ENCODE measurements at places on chromosomes 3 and 15.

DNA sequence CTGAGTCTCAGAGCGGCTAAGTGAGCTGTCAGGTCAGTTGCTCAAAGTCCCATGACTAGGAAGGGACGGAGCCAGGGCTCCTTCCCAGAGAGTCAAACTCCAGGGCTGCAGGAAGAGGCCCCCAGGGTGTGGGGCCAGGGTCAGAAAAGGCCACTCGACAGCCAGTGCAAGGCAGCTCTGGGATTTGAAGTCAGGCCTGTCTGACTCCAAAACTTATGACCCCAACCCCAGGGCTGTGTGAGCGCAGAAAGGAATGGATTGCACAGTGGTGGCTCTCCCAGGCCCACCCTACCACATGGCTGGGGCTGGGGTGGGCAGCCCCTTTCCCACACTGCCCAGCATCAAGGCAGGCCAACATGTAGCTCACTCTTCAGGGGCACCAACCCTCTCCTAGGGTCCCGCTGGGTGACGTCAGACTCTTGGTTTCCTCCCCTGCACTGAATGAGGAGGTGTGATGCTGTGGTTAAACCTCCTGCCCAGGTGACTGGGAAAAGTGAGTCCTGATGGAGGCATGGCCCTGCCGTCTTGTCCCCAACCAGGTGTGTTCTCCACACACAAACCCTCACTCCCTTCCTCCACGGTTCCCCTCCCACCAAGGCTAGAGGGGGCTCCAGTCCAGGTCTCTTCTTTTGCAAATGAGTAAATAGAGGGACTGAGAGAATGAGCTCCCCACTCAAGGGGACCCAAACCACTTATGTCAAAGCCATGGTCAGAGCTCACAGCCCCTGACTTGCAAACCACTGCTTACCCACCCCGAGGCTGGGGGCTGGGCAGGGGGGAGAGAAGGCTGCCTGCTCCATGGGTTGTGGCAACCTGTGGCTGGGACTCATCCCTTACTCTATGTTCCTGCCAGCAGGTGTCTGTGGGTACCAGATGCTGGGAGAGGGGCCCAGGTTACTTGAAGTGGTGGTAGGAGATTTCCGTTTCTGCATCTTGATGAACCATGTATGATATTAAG, 23.8 kb upstream of the CORO2B start:
- no peak for ATAC-seq

DNA sequence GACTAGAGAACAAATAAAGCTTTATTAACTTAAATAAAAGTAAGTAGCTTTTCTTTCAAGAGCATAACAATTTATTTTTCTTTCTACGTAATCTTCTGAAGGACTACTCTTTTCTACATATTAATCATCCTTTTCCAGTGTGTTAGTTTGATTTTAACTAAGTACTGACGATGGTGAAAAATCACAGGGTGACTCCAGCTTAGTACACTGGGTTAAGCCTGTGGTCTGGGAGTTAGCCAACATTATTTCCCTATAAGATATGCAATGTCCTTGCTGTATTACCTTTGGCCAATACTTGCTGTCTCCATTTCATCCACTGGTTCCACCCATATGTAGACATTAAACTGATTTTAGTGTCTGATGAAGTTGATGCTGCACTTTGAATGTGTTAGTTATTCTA, 508.6 kb upstream of the SUCLG2 start:
- ATAC-seq = no peak

DNA sequence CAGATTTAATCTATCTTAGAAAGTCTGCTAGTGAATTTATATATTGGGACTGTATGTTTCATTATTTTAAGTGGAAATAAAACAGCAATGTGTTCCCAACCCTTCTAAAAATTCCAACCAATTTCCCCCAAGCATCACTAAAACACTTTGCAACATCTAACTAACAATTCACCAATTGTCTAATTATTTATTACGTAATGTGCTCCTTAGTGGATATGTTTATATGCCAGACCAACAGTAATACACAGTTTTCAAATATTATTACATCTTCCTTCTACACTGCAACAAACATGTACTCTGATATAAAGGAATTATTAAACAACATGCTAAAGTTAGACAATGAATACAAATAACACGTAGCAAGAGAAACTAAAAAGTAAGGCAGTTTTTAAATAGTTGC, 262.6 kb upstream of the THBS1 start:
- ATAC-seq = no peak

DNA sequence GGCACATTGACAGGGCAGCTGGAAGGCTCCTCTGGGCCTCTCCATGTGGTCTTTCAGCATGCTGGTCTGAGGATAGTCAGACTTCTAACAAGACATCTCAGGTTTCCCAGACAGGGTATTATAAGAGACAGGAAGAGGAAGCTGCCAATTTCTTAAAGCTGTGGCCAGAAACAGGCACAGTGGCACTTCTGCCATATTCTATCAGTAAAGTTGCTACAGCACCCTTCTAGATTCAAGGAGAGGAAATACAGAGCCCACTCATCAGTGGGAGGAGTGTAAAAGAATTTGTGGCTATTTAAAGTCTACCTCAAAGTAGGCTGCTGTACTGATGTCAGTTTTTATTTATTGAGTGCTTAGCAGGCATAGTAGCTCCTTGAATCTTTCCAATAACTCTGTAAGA, 55.5 kb downstream of the BTD start:
- no peak for ATAC-seq

DNA sequence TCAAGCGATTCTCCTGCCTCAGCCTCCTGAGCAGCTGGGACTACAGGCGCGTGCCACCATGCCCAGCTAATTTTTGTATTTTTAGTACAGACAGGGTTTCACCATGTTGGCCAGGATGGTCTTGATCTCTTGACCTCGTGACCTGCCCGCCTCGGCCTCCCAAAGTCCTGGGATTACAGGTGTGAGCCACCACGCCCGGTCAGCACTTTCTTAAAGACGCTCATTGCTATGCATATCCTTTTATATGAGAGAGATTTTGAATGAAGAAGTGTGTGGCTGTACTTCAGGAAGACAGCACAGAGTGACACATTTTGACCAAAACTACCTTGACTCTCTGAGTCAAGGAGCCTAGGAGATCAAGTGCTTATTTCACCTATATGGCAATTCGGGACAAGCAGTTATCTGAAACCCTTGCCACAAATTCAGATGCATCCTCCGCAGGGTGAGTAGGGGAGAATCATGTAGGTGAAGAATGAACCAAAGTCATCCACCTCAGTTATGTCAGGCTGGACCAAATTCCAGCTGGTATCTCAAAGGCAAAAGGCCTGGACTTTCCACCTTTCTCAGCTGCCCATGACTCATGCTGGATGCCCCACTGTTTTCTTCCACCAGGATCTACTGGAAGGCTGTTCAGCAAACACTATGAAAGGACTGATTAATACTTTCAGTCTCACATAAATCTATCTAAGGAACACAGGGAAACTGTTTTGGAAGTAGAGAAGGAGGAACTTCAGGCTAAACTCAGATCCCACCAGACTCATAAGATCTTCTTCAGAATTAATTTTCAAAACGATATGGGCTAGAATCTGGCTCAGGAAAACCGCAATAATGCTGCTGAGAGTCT, 31.9 kb downstream of the SUSD5 start:
- no peak for ATAC-seq
